ENCODE measurements at places on chromosomes 4 and X. TPM values are rescaled to one million over a fixed set of nuclear protein-coding genes. Genes with fewer than 3 reads are reported as not detected.

Gene TBC1D19
- total RNA-seq, result 20.4 TPM

Gene BLOC1S4
- total RNA-seq, result 25.5 TPM

Gene NAT8L
- total RNA-seq, result under 0.01 TPM

Gene CDS1
- total RNA-seq, result not detected

Gene PHOX2B
- not detected for total RNA-seq
